Gastrocnemius medialis (tissue), 4 donors: ENCODE measurements at places on chromosomes 11 and 22.

- peak; percentile 12 for DNase-seq
Measured at GRCh38 chr11:91947215-91947820, 277.3 kb upstream of the FAT3 start.

- DNase-seq: peak; percentile 25
Measured at GRCh38 chr11:1706634-1707400, 9.8 kb downstream of the KRTAP5-6 start.

- DNase-seq: no peak
Measured at GRCh38 chr11:105862736-105863367, 159.2 kb downstream of the MSANTD4 start.

DNA sequence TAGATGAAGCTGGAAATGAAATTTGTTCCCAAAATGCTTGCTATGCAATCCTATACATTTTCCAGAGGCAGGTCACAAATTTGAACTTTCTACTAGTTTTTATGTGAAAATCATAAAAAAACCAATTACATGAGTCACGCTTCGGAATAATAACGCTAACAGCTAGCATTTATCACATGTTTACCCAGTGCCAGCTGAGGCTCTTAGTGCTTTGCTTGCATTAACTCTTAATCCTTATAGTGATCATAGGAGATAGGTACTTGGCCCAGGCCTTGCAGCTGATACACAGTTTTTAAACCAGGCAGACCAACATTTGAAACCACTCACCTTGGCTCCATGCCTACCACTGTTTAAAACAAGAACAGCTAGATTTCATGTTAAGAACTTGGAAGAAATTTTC lies 131.8 kb upstream of the RAG2 start:
- DNase-seq: no peak

DNA sequence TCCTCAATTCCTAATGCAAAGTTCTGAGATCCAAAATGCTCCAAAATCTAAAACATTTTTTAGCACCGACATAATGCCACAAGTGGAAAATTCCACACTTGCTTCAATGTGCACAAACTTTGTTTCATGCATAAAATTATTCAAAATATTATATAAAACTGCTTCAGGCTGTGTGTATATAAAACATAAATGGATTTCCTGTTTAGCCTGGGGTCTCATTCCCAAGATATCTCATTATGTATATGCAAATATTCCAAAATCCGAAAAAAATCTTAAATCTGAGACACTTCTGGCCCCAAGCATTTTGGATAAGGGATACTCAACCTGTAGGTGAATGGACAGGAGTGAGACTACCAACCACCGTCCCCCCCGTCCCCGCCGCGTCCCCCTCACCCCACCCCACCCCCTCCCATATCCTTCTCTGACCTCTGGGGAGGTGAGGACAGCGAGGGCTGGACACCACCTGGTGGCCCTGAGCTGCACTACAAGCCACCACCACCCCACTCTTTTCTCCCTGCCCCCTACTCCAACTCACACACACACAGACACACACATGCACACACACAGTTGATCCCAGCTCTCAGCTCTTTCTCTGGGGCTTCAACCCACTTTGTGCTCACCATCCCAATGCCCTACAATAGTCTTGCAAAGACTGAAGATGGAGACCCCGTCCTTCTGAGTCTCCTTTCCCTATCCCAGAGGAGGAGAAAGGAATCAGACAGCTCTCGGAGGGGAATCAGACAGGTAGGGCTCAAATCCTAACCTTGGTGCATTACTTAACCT lies 101.0 kb downstream of the PDE2A start:
- DNase-seq: no peak
